ENCODE measurements at places on chromosomes 6 and 20.
A peak's percentile ranks its signal among the peaks of the same experiment; 100 is the strongest.

DNA sequence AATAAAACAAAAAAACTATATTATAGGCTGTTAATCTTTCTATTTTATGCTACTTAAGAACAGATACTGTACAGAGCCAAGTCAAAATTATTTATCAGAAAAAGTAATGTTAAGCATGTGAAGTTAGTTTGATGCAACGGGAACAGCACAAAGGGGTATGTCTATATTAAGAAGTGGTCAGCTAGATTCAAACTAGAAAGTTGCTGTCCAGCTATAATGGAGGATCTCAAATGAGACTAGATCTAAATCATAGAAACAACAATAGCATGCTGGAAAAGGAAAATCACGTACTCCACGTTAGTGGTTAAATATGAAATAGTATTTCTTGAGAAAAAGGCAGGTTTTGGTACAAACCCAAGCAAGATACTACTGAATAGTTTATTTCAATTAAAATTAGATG lies 1124.0 kb downstream of the GRIK2 start:
- no peak for DNase-seq

GRCh38 chr6:35543459-35544193 lies 30.9 kb upstream of the TULP1 start:
- DNase-seq, result no peak

GRCh38 chr20:22341508-22341907 lies 242.9 kb downstream of the FOXA2 start:
- DNase-seq, result peak; percentile 50

GRCh38 chr6:107125771-107126170 lies 10.5 kb upstream of the BEND3 start:
- DNase-seq, result no peak

- no peak for DNase-seq
These were observed 25.3 kb downstream of the ELOVL4 start for GRCh38 chr6:79922018-79922417.

GRCh38 chr20:10940941-10941340 lies 267.1 kb upstream of the JAG1 start:
- DNase-seq, result no peak

DNA sequence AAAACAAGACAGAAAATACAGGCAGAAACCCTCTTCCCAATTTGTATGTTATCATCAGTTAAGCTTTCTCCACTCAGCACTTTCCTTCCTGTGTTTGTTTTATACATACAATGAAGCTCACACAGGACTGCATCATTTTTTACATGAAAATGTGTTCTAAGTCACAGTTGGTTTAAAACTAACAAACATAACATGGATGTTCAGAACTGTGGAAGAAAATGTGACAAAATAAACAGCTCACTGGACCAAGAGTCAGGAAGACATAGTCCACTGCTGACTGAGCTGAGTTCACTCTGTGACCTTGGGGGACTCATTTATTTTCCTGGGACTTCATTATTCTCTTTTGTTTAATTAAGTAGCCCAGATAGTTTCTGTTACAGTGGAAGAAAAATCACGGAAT lies 331.5 kb downstream of the SYNE1 start:
- DNase-seq, result no peak

- DNase-seq, result peak; percentile 73
These were observed 36.0 kb upstream of the SNX9 start for GRCh38 chr6:157787080-157787479.

DNA sequence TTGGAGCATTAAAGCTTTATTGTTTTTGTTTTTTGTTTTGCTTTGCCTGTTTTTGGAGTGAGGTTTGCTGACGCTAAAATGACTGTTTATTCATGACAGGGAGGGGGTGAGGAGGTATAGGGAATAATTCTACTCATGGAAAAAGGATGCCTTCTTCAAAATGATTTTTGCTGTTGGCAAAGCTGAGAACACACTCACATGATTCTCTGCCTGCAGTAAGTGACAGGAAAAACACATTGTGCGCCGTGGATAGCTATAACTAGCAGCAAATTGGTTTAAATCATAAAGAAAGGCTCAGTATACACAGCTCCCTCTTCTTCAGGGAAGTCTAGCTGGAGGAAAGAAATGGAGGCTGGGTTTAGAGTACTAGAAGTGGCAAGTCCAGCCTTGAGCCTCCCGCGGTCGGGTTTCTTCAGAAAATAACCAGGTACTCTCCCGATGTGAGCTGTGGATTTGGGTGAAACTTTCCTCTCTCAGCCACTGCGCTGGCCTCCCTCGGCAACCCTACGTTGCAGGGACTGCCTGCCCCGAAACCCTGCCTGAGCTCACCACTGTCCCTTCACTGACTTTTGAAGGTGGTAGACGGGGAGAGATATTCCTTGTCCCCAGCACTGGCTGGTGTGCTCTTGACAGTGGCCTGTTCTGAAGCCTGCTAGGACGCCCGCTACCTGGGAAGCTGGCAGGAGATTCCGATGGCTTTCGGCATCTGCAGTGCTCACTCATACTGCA lies 278.2 kb downstream of the NRN1 start:
- no peak for DNase-seq

DNA sequence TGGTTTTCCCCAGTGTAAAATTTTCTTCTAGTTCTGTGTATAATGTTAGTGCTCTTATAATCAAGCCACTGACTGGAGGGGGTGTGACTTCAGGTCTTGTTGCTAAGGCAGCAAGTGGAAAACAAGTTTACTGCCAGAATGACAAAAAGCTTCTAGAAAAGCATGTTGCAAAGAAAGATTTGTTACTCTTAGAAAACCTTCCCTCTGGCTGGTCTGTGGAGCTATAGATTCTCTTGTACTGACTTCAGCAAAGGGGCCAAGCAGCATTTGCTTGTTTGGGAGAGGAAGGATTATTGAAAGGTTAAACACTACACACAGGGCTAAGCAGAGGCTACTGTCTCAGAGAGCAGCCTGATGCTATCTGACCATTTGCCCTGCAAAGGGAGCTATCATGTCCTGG lies 288.8 kb downstream of the BTBD9 start:
- peak; percentile 62 for DNase-seq

- DNase-seq, result no peak
These were observed 49.0 kb downstream of the PPP1R14C start for GRCh38 chr6:150191809-150192208.

DNA sequence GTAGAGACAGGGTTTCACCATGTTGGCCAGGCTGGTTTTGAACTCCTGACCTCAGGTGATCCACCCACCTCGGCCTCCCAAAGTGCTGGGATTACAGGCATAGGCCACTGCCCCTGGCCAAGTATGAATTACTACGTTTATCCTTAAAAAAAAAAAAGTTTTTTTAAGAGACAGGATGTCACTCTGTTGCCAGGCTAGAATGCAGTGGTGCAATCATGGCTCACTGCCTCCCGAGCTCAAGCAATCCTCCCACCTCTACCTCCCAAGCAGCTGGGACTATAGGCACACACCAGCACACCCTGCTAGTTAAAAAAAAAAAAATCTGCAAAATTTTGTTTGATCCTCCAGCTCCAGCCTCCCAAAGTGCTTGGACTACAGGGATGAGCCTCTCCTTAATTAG lies 23.1 kb downstream of the IYD start:
- DNase-seq, result no peak

GRCh38 chr6:98880486-98880885 lies 46.1 kb downstream of the POU3F2 start:
- DNase-seq, result no peak

DNA sequence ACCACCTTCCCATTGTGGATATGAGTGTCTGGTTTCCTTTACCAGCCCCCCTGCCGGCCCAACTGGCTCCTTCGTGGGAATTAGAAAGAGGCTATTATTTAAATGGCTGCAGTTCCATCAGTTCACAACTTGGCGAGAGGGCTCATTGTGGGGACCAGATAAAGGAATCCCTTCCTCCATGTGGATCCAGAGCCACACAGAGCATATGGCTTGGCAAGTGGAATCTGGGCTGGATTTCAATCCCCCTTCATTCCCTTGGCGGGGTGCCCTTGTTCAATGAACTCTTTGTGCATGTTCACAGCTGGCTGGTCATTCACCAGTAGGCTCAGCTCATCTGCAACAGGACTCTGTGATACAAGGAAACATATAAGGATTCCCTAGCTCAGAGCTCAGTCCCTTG lies 140.6 kb downstream of the OPN5 start:
- DNase-seq, result no peak

- no peak for DNase-seq
These were observed 50.1 kb upstream of the ASF1A start for GRCh38 chr6:118843685-118844390.

GRCh38 chr20:53382263-53382844 lies 211.3 kb downstream of the ZNF217 start:
- DNase-seq, result no peak

DNA sequence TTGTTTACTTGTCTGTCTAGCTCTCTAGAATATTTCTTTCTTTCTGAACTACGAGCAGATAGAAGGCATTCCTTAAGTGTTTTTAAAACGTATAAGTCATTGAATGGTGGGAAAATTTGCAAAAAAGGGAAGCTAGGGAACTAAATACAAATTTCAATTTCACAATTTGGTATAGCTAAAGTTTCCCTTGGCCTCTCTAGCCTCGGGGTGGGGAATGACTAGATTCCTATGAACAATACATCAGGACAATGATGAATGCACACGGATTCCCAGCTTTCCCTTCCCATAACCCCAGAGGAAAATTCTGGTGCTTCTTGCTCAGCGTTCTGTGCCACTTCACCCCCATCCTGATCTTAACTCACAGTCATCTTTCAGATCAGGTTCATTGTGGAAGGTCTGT lies 113.3 kb upstream of the ASF1A start:
- no peak for DNase-seq

- no peak for DNase-seq
These were observed 42.8 kb upstream of the SLC22A23 start for GRCh38 chr6:3499603-3500002.

DNA sequence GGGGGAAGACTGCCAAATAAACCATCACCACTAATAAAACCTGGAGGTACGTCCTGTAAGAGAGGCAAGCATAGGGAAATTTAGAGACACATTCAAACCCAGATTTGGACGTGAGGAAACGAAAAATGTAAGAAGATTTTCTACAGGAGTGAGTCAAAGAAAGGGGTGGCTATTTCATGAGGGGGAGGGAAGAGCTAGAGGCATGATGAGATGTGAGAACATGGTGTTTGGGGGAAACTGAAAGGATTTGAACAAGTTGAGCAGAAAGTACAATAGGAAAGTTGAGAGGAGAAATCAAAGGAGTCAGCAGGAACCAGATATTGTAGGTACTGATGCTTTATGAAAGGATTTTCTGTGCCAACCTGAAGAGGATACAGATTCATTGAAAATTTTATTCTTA lies 179.1 kb upstream of the HS3ST5 start:
- DNase-seq, result no peak

- peak; percentile 63 for DNase-seq
These were observed 38.1 kb upstream of the NOX3 start for GRCh38 chr6:155493694-155494143.

DNA sequence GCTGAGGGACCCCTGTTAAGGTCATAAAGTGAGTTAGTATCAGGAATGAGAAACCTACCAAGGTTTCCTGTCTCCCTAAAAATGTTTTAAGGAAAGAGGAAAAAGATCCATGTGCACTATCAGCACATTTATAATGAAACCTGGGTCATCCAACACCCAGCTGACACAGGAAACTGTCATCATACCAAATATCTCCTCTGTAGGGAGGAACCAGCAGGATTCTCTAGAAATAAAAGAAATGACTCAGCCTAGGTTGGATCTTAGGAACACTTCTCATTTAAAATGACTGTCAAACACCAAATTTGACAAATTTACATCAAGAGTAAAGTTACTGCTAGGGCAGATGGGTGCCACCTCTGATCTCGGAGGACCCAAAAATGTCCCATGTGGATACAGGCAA lies 21.7 kb downstream of the GFOD1 start:
- no peak for DNase-seq

DNA sequence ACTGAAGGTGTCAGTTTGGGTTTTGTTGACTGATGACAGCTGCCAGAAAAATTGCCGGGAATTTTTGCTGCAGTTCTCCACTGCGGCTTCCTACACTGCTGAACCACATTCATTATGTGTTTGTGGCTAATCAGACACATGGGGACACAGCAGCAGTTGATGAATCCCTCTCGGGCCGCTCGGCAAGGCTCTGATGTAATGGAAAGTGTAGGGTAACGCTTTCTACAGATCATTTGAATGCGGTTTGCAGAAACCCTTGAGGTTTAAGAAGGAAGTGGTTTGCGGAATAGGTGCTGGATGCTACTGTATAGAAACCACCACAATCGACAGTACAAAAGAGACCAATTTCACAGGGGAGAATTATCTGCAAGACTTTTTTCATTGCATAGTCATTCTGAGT lies 138.7 kb upstream of the SASH1 start:
- no peak for DNase-seq

GRCh38 chr20:18858816-18859215 lies 45.2 kb downstream of the SCP2D1 start:
- no peak for DNase-seq

DNA sequence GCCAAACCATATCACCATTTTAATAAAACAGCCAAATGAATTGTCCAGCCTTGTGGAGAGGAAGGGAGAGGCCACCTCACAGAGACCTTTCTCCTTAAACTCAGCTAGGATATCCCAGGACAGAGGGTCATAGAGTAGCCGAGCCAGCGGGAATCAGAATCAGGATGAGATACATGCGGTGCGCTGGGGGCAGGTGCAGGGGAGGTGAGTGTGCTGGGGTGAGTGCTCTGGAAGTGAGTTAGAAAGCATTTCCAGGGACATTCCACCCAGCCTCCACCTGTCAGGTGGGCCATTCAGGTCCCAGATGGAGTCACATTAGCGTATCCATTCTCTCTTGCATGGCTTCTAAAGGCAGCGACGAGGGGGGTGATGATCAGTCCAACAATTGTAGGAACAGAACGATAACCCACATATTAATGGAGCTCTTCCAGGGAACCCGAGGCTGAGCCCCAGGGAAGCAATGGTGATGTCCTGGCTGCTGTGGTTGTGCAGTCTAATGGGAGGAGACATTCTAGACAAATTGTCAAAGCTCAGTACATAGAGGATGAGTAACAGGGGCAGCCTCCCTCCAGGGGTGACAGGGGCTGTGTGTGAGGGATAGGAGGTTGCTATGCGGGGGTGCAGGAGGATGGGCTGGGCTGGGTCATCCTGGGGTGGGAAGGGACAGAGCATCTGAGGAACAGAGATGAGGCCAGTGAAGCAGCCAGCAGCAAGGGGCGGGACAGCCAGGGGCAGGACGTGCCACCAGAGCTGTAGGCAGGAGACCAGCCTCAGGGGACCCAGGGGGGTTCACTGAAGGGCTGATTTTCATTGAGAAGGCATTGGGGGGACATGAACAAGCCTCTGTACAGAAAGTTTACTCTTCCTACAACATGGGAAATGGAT lies 88.7 kb upstream of the FRMD1 start:
- no peak for DNase-seq

DNA sequence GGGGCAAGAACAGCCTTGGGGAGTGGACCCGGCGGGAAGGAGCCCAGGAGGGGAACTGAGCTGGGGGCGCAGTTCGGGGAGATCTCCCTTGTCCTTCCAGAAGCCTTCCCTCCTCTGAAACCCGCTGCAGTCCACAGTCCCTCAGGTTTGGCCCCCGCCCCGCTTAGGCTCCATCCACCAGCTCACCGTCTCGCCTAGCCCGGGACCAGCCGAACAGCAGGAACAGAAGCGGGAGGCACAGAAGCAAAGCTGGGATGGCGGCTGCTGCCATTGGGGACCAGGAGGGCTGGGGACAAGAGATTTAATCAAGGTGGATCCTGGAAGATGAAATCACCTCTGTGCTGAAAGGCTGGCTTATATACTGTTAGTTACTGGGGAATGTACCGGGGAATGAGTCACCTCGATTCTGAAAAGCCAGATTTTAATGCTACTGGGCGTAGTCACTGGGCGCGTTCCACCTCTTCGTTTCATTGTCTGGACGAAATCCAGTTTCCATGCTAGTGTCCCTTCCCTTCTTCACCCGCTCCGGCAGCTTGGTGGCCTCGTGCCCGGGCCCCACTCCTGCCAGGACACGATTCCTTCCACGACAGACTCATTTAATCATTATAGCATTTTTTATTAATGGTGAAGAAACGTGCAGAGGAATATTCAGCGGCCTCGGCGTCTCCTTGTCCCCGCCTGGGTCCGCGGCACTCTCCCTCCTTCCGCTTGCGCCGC lies at the start of gene RAET1L:
RAET1L (minus strand) TSS at position 332 of the 717 bp plus-strand sequence; CDS start at position 271, 61 bp downstream.
- DNase-seq, result peak; percentile 86

Measured in HT-29 (cell line).